ENCODE measurements at places on chromosomes 3 and 15.

DNA sequence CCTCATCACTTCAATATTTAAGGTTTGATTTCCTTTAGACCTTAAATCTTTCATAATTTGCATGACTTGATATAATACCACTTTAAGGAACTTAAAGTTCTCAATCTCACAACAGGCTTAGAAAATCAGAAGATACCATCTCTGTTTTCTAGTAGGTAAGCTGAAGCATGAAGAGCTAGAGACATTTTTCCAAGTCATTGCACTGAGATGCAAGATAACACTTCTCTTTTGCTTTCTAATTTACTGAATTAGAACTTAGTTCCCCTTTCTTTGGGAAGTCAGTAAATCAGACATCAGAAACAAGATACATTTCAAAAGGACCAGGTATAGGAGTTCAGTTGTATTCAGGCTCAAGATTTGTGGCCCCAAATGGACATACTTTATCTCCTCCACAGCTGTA, 79.7 kb downstream of the DZIP3 start:
- DNase-seq: no peak

DNA sequence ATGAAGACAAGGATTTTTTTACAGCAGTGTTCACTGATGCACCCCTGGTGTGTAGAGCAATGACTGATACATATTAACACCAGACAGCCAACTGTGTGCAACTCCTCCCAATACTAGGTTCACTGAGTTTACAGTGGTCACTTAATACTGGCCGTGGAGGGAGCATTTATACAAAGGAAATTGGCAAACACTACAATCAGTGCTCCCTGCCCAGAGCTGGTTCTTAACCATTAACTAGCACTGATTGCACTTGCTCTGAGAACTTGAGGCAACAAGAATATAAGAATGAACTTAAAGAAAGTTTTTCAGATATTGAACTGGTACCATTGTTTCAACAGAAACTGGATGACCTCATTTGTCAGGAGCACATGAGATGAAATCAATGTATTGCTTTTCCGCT, 110.6 kb downstream of the MAGI1 start:
- DNase-seq: no peak

- no peak for DNase-seq
These were observed 395.3 kb downstream of the IL5RA start for GRCh38 chr3:2714834-2715233.

DNA sequence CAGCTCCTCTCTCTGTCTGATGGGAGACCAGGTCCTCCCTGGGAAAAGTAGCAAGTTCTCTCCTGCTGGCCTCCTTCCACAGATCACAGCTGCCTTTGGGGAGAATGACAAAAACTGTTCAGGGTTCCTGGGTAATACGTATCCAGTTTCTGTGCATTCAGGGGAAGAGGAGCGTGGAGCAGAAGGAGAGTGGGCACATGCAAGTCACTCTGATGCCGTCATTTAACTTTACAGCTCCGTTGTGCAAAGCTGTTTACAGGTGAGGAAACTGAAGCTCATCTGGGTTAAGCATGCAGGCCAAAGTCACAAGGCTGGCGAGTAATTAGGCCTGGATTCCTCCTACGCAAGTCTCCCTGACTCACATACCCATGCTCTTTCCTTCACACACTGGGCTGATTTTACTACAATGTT, 7.5 kb upstream of the TM4SF1 start:
- no peak for DNase-seq

GRCh38 chr15:38602910-38603670, 38.5 kb upstream of the RASGRP1 start:
- no peak for DNase-seq
